ENCODE measurements at places on chromosomes 11 and 22. TPM values are rescaled to one million over a fixed set of nuclear protein-coding genes. Genes with fewer than 3 reads are reported as not detected.

The OR52E2 gene
- not detected for total RNA-seq

GRCh38 chr22:27149921-27150543 is 492.6 kb downstream of the MIAT start:
- peaks cover 10% of the 10 kb centered on the region for H3K27me3 ChIP-seq
- peaks cover 5% of the 10 kb centered on the region for H3K4me1 ChIP-seq
- no peaks in the 10 kb centered on the region for H3K36me3 ChIP-seq
- no peak overlapping the region for H3K27ac ChIP-seq
- no peak overlapping the region for H3K4me3 ChIP-seq

The SLC43A3 gene
- total RNA-seq, result 27.1 TPM

The RTN4R gene
- total RNA-seq, result 7.3 TPM
